Smooth muscle cell of bladder (primary cell): ENCODE measurements at places on chromosomes 1 and 21. TPM values are rescaled to one million over a fixed set of nuclear protein-coding genes. Genes with fewer than 3 reads are reported as not detected.

The SLC30A1 gene
- total RNA-seq: 20.7 and 21.5 TPM in 2 replicates

The KRTAP10-1 gene
- not detected in 2 replicates for total RNA-seq

The LENEP gene
- 0.18 and 0.28 TPM in 2 replicates for total RNA-seq

The SAMSN1 gene
- 0.09 TPM in 1 of 2 replicates, not detected in the other for total RNA-seq
